ENCODE measurements at places on chromosomes 16 and 17.
A peak's percentile ranks its signal among the peaks of the same experiment; 100 is the strongest.

DNA sequence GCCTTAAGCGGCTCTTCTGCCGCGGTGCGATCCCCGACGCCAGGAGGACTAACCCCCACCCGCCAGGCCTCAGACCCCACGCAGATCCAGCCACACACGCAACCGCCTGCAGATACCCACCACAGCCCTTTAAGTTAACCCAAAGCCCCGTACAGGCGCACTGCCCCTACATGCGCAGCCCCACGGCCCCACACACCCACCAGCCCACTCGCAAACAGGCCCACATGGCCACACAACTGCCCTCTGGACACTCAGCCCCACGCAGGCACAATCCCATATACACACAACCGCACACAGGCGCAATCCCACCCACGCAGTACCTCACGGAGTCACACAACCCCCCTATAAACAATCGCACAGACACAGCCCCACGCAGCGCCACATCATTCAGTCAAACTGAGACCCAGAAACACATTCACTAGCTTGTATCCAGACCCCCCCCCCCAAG is 41.7 kb downstream of the RAI1 start:
- no peak for DNase-seq

- DNase-seq, result no peak
Measured at GRCh38 chr16:3654249-3654991, at the start of gene DNASE1. DNASE1 (plus strand) TSS chr16:3654691; CDS start chr16:3655374, 683 bp downstream.

GRCh38 chr17:68152161-68152571 is 95.7 kb upstream of the AMZ2 start:
- DNase-seq, result no peak

DNA sequence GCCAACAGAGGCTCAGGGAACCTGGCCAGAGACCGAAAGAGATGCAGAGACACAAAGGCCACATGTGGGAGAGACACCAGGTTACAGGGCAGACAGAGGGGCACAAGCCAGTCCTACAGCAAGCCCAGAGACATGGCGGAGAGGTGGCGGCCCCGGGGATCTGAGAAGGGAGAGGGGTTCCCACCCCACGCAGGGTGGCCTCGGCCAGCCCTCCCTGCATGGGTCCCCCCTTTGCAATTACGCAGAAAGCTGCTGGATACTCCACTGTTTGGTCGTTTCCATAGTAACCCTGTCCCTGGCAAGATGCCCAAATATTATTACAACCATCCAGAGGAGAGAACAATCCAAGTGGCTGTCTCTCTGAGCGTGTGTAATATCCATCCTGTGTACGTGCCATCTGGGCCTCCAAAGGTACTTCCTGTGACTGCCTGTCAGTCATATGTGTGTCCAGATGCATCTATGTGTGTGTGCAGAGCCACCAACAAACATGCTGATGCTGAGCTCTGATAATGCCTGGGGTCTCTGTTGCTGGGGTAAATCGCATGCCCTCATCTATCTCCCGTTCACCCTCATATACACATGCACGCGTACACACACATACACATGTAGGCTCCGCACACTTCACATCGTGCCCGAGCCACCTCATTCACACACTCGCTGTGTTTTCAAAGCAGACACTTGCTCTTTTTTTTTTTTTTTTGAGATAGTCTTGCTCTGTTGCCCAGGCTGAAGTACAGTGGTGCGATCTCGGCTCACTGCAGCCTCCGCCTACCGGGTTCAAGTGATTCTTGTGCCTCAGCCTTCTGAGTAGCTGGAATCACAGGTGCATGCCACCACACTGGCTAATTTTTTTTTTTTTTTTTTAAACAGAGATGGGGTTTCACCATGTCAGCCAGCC is 5.5 kb downstream of the PCGF2 start:
- peak; percentile 82 for DNase-seq

- DNase-seq, result peak; percentile 68
Measured at GRCh38 chr16:65176603-65177002, 54.7 kb upstream of the CDH11 start.

- DNase-seq, result no peak
Measured at GRCh38 chr16:55876854-55877253, 1.7 kb upstream of the CES5A start.

DNA sequence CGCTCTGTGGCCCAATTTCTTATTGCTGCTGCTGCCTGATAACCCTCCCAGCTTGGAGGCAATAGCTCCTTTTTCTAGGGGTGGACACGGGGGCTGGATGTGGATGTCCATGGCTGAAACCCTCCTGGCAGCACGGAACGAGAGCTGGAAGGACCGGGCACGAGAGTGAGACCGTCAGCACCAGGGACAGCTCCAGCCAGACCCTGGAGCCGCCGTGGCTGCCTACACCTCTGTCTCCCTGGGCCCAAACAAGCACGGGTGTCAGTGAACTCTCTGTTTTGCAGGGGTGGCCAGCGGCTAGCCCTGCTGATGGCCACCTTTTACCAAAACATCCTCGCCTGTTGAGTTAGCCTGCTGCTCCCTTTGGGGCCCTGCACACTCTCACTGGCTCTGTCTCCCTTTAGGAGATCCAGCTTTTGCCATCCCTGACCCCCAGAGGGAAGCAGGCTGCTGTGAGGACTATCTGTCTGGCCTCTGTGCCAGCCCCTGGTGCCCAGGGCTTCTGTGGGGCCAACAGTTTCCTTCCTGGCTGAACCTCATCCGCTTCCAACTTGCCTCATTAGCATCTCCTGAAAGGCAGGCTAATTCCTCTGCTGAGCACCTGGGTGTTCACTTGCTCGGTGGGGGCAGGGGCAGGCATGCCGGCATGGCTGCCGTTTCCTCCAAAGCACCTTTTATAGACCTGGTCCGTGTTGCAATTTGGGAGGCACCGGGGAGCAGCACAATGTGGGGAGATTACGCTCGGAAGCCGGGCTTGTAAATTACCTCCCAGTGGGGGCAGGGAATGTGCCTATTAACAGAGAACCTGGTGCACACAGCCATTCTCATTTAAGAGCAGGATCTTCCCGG is 118.1 kb downstream of the ENGASE start:
- DNase-seq, result no peak

DNA sequence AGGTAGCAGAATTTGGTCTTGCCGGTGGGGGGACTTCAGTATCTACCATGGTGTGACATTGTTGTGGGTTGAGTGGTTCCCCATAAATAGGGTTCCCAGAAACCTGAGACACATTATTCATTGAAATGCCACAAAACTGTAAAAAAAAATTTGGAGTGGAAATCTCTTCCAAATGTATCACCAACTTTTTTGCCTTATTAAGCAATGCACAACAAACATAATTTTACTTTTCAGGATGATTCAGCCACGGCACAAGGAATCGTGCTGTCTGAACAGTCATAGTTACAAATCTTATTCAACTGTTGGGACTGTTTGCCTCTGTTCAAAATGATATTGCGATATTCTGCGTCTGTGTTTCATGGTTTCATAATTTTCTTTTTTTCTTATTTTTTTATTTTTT is 181.2 kb downstream of the NTN1 start:
- DNase-seq, result peak; percentile 19

GRCh38 chr17:17810084-17810894 is 26.5 kb downstream of the SREBF1 start:
- no peak for DNase-seq

DNA sequence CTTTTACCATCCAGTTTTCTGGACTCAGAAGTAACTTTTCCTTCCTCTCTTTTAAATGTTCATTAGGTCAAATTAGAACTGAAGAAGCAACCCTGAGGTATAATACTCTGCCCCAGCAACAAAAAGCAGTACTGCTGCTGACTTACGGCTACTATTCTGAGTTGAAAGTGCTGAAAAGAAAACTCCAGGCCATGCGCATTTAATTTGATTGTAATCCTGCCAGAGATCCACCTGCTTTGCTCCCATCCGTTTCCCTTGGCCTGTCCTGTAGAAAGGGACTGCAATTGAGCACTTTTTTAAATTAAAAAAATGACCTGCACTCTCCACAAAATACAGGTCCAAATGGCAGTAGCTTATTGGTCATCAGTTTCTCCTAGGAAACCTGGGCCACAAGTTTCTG is 61.6 kb downstream of the PITPNC1 start:
- DNase-seq, result no peak

DNA sequence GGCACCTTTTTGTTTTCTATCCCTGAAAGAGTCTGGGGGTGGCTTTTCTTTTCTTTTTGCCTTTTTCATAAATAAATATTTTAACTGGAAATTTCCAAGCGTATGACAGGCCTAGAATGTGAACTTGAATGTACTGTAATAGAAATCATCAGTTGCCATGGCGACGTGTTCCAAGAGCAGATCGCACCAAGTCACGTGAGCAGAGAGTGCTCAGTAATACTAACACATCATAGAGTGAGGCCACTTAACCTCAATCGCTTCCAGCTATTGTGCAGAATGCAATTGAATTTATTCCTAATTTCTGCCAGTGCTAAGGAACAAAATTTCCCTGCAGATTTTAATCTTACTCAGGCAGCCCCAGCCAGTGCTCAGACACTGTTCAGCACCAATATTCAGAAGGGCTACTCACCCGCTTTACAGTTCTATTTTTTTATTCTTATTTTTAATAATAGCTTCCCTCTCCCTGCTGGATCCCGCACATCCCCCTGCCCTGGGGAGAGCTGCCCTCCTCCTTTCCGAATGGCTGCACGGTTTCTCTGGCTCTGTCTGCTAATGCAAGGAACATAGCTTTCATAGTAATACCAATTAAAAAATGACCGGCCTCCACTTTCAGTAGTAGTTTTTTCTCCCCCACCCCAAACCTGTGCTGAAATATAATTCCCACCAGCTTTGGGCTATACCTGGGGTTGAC is 26.2 kb upstream of the PMFBP1 start:
- peak; percentile 68 for DNase-seq

DNA sequence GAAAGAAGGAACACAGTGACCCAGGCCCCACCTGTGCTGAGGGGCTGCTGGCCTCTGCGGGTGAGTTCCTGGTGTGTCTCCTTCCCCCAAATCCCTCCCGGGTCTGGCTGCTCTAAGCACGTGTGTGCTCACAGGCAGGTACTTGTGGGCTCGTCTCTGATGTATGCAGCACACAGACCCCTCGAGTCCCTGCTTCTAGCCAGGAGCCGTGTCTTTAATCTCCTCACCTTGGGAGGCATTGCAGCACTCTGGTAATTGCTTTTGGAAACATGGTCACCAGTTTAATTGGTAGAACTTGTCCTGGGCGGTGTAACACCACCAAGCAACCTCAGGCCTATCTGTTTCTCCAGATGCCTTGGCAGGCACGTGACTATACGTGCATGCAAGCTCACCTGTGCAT is 8.8 kb upstream of the RPL38 start:
- DNase-seq, result no peak
